IMR-90 (cell line): ENCODE measurements at places on chromosomes 7 and 10. TPM values are rescaled to one million over a fixed set of nuclear protein-coding genes. Genes with fewer than 3 reads are reported as not detected.

GRCh38 chr7:155808549-155809331 is 3.5 kb downstream of the SHH start:
- H3K4me1 ChIP-seq, result peaks cover under 1% of the 10 kb centered on the region; the same call in 1 of the 2 replicates
- H3K4me3 ChIP-seq, result no peak overlapping the region; the same call in 1 of the 2 replicates
- H3K36me3 ChIP-seq, result no peaks in the 10 kb centered on the region
- no peak overlapping the region for H3K27ac ChIP-seq

CASP7 gene
- total RNA-seq, result 16.7 and 20.3 TPM in 2 replicates

WAC gene
- total RNA-seq, result 52.2 and 53.6 TPM in 2 replicates

GALNT17 gene
- total RNA-seq, result not detected in 2 replicates
